ENCODE measurements at places on chromosomes 16 and 17. TPM values are rescaled to one million over a fixed set of nuclear protein-coding genes. Genes with fewer than 3 reads are reported as not detected.

DNA sequence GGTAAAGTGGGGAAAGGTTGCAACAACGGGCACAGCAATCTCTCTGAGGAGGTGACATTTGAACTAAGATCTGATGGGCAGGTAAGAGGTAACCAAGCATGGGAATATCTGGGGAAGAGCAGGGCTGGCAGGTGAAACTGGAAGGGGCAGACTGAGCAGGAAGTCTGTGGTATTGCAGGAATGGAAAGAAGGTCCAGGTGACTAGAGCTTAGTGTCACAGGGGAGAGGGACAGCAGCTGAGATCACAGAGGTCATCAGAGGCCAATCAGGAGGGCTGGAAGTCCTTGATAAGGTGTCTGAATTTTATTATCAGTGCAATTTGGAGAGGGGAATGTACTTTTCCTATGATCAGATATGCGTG, 73.3 kb upstream of the DHX40 start:
- no peak for DNase-seq
- no peak overlapping the region for H3K27ac ChIP-seq
- H3K4me3 ChIP-seq: no peak overlapping the region
- H3K27me3 ChIP-seq: no peaks in the 10 kb centered on the region
- H3K4me1 ChIP-seq: peaks cover 13% of the 10 kb centered on the region

GRCh38 chr17:74450925-74451403, 15.5 kb upstream of the CD300A start:
- H3K27me3 ChIP-seq: no peaks in the 10 kb centered on the region
- H3K36me3 ChIP-seq: no peaks in the 10 kb centered on the region

DNA sequence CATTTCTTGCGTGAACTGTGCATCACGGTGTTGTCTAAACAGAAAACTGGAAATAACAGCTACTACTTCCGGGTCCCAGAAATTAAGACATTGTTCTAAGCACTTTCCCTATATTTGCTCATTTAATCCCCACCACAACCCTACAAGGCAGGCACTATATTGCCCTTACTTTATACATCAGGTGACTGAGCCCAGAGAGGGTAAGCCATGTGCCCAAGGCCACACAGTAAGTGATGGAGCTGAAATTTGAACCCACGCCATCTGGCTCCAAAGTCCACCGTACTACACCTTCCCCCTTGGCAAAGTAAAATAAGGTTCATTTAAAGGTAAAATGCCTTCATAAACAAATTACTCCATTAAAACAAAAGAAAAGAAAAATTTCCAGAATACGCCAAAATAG, 33.2 kb downstream of the COTL1 start:
- H3K4me3 ChIP-seq: no peak overlapping the region
- peak overlapping the region; percentile 62 for H3K27ac ChIP-seq
- no peaks in the 10 kb centered on the region for H3K36me3 ChIP-seq
- H3K27me3 ChIP-seq: no peaks in the 10 kb centered on the region
- H3K4me1 ChIP-seq: peaks cover 16% of the 10 kb centered on the region

- no peak overlapping the region for H3K4me3 ChIP-seq
- H3K4me1 ChIP-seq: no peaks in the 10 kb centered on the region
- no peak for DNase-seq
- peaks cover 100% of the 10 kb centered on the region for H3K36me3 ChIP-seq
- no peak overlapping the region for H3K27ac ChIP-seq
Measured at GRCh38 chr17:12995896-12996295, 21.9 kb downstream of the ELAC2 start.

DNA sequence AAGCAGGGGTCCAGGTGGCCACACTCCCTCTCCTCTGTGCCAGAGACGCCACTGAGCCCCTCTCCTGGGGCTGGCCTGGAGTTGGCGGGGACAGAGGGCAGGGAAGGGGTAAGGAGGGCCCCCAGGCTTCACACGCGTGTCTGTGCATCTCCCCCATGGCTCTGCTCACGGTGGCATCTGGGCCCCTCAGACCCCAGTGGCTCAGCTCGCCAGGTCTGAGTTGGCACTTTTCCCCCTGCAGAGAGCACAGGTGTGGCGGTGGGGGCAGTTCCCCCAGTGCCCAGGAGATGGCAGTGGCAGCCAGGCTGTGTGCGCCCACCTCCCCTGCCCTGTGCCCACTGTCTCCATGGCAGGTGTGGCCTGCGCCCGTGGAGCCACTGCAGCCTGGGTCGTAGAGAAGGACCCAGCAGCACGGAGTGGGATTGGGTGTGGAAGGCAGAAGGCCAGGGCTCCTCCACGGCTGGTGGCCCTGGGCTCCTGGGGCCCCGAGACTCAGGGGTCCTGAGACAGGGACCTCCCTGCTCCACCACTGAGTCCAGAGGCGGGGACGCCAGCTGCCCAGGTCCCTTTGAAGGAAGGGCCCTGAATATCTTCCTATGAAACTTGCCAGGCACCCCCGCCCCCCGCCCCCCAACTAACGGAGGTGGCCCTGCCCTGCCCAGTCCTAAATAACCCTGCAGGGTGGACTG, 4.3 kb upstream of the APRT start:
- H3K36me3 ChIP-seq: no peaks in the 10 kb centered on the region
- peaks cover 10% of the 10 kb centered on the region for H3K4me1 ChIP-seq
- H3K27me3 ChIP-seq: no peaks in the 10 kb centered on the region
- no peak overlapping the region for H3K4me3 ChIP-seq
- no peak for DNase-seq
- no peak overlapping the region for H3K27ac ChIP-seq

The ITGB3 gene
- 62.7 TPM for total RNA-seq
